ENCODE measurements at places on chromosomes 7 and 10.

DNA sequence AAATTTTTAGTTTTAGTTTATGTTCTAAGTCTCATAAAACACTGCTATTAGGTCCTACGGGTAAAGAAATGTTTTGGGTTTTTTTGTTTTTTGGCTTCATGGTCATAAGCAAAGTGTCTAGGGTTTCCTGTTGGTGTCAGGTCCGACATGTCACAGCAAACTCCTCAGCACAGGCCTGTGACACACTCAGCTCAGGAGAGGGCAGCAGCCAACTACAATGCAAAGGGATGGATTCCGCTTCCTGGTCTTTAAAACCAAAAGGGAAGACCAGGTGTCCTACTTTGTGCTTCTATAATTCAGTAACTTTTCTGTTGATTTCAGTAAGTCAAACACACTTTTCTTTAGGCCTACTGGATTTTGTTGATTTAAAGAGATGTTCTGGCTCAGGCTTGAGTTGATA is 83.8 kb upstream of the MACROH2A2 start:
- DNase-seq: peak; percentile 31

DNA sequence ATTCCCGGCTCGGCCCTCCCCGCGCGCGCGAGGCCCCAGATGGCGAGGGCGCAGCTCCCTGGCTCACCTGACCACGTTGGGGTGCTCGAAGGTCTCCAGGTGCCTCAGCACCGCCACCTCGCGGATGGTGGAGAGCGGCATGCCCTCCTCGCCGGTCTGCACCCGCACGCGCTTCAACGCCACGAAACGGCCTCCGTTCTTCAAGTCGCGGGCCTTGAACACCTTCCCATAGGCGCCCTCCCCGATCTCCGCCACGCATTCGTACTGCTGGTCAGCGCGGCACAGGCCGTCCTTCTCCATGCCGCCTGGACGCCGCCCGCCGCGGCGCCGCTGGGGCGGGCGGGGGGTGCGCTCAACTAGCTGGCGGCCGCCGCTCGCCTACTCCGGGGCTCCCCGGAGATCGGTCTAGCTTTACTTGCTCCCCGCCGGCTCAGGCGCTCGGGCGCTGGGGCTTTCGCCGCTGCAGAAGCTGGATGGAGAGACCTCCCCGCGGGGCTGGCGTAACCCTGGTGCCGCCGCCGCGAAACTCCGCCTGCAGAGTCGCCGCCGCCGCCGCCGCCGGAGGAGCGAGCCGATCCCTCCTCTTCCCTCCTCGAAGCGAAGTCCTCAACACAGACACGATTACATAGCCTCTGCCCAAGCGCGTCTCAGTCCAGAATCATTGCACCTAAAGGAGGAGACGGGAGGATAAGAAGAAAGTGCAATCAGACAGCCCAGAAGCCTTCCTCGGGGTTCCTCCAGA is 3.2 kb downstream of the CDK6 start:
- peak; percentile 79 for DNase-seq

- DNase-seq: no peak
These were observed 148.3 kb upstream of the PHYHIPL start for GRCh38 chr10:59027975-59028655.

GRCh38 chr7:15559416-15559928 is 2.3 kb downstream of the AGMO start:
- DNase-seq: no peak

GRCh38 chr7:26777385-26777784 is 87.0 kb downstream of the SKAP2 start:
- DNase-seq: no peak

DNA sequence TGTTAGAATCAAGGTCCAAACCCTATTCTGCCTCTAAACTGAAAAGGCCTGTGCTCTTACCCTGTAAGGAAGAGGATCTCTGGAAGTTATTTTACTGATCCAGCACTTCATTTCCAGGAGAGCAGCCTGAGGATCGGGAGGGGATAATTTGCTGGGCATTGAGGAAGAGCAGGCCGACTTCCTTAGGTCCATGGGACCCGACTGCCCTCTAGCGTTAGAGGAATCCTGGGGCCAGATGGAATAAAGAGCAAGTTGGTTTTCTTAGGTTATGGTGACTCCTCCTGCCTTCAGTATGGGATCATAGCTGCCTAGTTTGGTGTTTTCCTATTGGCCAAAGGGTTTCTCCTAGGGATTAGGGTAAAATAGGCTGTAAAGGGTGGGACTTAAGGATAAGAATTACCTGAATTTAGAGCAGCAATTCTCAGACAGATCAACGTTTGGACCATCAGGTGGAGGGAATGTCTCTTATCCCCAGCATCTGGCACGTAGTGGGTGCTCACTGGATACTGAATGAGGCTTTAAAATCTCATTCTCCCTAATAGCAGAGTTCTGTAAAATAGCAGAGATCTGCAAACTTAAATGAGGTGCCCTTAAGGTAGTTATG is 40.0 kb upstream of the SORBS1 start:
- DNase-seq: peak; percentile 82

DNA sequence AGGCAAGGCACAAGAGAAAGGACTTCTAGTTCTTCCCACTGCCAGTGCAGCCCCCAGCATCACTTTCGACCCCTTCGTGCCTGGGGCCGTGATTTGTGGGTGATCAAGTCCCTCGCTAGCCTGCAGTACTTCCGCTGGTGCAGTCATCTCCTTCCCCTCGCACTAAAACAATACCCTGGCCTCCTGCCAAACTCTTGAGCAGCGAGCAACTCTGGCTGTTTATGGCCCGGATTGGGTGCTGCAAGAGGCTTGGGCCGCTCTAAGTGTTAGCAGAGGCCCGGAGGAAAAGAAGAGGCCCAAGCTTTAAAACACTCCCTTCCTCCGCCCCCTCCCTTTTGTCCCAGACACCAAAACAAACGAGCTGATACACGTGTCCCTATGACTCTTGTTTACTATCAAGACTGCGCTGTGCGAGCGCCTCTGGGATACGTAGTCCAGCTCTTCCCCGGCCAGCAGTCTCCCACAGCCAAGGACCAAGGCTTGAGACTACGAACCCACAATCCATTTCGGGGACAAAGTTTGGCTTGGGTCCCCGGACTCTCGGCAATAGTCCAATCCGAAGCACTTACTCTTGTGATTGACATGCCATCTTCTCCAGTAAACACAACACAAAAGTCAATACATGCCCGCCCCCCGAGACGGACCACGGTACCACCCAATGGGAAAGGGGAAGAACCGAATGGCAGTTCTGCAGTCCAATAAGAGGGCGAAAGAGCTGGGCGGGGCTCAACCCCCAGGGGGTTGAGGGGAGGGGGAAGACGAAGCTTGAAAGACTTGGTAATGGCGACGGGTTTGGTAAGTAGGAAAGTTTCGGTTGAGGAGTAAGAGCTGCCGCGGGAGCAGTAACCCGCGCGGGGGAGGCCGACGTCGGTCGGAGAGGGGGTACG is at the start of gene HBP1:
TSS of gene HBP1 (plus strand) at position 771 of the 887 bp plus-strand sequence. CDS start 10,891 bp downstream, outside the sequence.
- DNase-seq: peak; percentile 100

- no peak for DNase-seq
These were observed 17.2 kb upstream of the AKR1C1 start for GRCh38 chr10:4945766-4946717.

DNA sequence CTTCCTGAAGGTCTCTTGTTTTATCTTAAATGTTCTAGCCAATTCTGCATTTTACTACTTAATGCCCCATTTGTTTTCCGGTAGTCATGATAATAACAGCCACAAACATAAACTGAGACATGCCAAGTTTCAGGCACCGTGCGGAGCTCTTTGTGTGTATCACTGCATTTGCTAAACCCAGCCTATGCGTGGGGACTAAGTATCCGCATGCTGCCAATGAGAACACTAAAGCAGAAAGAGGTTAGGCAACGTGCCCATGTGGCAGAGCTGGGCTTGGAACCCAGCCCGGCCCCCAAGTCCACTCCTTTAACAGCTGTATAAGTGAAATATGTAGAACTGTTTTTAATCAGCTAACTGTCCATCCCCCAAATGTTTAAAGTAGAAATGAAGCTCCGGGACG is 54.1 kb downstream of the SLIT1 start:
- DNase-seq: no peak

- no peak for DNase-seq
These were observed 84.9 kb downstream of the C10orf105 start for GRCh38 chr10:71634531-71635164.

GRCh38 chr7:46669028-46669427 is 748.0 kb upstream of the IGFBP3 start:
- no peak for DNase-seq

- no peak for DNase-seq
These were observed 34.0 kb downstream of the DUSP5 start for GRCh38 chr10:110531687-110532086.

DNA sequence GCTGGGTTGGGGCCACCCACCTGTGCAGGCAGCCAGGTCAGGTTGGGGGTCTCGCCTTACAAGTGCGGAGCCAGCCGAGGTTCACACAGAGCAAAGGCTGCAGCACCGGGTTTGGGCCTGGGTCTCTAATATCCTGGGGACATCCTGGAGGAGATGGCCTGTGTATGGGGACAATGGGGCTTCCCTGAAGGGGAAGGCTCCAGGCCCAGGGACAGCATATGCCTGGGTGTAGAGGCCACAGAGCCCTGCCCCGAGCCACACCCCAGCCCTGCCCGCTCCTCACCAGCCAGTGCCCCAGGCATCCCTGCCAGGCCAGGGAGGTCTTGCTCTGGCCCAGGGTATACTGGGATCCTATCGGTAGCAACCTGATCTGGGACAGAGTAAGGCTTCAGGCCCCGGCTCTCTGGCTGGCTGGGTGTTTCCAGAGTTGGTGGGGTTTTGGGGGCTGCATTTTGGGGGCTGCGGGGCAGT is 9.1 kb downstream of the TTYH3 start:
- DNase-seq: no peak

DNA sequence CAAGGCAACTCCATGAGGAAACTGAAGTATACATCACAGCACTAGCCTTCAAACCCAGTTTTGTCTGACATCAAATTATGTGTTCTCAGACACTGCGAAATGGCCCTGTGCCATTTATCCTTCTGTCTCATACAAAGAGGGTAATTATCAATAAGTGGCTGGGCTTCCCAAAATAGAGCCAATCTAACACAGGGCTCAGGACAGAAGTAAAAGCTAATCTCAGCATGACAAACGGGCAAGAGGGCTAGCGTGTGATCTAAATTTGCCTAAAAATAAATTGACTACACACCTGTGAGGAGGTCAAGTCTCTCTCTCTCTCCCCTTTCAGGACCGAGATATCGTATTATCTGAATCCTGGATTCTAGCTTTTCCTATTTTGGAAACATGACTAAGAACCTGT is 67.2 kb downstream of the DGKB start:
- DNase-seq: no peak

DNA sequence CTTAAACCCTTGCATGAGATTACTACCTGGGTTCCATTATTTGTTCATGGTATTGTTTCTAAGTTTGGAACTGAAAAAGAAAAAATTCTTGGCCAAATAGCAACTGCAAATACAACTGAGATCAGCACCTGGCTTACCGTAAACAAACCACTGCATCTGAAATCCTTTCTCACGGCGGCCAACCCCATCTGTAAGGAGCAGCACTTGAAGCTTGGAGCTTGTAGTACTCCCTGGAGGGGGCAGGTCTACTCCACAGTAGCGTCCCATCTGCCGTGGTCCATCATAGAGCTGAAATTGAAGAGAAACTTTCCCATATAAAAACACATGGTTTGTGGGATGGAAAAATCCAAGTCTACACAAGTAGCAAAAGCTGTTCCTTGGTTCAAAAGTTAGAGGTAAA is 109.9 kb downstream of the CUBN start:
- no peak for DNase-seq

DNA sequence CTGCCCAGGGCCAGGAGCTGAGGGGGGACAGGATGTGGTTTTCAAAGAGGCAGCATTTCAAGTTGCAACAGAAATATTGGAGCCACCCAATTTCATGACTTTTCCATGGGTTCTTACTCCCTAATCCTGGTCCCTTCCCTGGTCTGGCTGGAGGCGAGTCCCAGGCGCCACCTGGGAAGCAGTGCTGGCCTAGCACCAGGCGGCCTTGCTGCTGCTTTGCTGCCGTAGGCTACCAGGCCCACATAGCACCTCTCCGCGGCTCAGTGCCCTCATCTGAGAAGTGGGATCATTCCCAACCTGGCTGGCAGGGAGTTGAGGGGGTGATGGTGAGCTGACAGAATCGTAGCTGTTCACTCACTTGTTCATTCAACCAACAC is 33.7 kb downstream of the ZMIZ1 start:
- peak; percentile 28 for DNase-seq

- no peak for DNase-seq
These were observed 262.6 kb downstream of the HGF start for GRCh38 chr7:81507221-81507620.

DNA sequence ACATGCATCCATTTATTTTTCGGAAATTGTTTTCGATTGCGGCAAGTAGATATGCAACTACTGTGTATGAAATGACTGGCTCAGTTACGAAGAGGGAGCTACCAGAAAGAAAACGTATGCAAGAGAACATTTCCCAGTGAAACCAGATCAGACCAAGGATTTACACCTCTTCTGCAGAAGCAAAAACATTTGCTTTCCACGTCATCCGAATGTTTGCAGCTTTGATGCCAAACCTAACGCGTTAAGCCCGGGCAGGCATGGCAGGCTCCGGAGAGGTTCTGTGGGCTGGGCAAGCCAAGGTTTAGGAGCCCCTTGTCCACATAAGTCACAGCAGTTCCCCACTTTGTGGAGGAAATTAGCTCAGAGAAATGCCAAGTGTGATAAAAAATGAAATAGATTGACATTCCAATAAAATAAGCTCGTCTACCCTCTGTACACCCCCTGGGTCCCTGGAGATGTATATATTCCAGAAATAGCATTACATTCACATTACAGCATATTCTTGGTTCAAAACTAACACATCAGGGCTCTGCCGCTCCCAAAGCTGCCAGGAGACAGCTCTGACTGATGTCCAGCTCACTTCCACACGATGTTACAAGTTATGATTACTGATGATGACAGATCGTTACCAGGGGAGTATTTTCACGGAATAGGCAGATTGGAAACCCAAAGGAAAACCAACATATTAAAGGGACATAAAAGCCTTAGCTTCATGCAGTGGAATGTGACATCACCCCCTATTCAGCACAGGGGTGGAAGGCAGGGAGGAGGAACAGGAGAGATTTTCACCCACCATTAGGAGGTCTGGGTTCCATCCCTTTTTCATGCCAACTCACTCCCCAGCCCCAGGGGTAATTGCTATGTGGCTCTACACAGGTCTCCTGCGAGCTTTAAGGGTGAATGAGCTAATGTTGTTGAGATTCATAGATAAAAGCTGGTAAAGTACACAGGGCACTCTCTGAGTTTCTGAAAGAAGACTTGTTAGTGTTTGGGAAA is 81.5 kb downstream of the LYZL1 start:
- no peak for DNase-seq

GRCh38 chr7:139855498-139856270 is 26.6 kb downstream of the TBXAS1 start:
- DNase-seq: no peak

- no peak for DNase-seq
These were observed 92.7 kb upstream of the DDC start for GRCh38 chr7:50657912-50658311.

DNA sequence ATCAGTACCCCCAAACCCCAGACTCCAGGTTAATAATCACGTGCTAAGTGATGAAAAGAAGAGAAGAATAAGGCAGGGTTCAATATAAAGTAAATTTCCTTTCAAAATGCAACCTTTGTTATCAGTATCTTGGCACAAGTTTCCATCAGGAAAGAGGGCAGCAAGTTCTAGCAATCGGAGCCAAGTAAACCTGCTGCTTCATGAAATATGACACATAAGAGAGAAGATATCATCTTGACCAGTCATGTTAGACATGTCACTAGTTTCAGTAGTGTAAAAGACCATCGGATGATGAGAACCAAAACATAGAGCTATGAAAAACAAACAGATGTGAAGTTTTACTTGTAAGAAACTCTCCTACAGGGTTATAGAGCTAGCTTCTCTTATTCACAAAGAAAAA is 44.0 kb downstream of the AASS start:
- no peak for DNase-seq
